ENCODE measurements at places on chromosomes 2 and 18.
A peak's percentile ranks its signal among the peaks of the same experiment; 100 is the strongest.

DNA sequence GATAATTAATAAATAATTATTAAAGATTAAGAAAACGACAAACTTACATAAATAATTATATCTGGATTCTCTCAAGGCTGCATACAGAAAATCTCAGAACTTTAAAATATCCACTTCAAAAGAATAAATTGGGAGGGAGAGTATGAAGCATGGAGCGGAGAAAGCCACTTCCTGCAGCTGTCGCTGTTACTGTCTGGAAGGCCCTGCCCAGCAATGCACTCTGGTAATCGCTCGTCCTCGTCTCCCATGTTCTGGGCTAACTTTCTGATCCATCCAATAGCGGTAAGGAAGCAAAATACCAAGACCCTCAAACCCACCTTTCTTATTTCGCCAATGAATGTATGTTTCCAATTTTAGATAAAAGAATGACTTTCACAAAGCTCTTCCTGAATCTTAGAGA is 26.7 kb downstream of the CYRIA start:
- DNase-seq, result no peak

GRCh38 chr2:143123911-143124310 is 5.3 kb upstream of the ARHGAP15 start:
- no peak for DNase-seq

- DNase-seq, result no peak
Observed at GRCh38 chr2:68853035-68853434, 18.2 kb downstream of the BMP10 start.

GRCh38 chr2:10971888-10972260 is 60.1 kb downstream of the KCNF1 start:
- DNase-seq, result no peak

- no peak for DNase-seq
Observed at GRCh38 chr2:241273210-241274020, 42.1 kb downstream of the HDLBP start.

DNA sequence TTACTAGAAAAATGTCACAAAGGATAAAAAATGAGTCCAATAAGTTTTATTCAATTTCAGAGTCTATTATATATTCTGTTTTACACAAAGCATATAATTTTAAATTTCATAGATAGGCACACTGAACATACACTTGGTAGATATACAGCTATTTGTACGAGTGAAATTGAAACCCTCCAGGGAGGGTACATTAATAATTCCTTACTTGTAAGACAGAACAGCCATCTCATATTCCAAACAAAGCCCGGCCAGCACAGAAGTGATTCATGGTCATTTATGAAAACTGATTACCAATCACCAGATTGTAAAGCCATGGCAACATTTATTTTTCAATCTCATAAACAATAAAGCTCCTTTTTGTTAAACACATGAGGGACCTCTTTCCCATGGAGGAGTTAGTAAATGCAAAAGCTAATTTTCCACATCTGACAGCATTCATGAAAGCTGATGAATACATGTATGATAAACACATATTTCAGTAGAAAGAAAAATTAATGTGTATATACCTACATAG is 190.6 kb downstream of the TDRD15 start:
- DNase-seq, result no peak

- peak; percentile 76 for DNase-seq
Observed at GRCh38 chr2:203340791-203341487, 12.7 kb downstream of the ABI2 start.

DNA sequence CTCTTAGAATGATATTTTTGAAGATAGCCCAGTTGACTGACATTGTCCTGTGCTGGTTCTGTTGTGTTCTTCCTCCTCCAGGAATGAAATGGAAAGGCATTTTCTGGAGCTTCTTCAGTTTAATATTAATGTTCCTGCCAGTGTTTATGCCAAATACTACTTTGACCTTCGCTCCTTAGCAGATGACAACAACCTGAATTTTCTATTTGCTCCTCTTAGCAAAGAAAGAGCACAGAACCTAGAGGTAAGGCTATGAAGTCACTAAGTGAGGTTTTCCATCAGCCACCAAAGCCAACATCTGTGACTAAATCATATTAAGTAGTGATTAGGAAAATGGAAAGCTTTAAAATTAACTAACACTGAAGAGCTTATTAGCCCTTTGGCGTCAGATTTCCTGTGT is 18.8 kb downstream of the FZD5 start:
- DNase-seq, result no peak

DNA sequence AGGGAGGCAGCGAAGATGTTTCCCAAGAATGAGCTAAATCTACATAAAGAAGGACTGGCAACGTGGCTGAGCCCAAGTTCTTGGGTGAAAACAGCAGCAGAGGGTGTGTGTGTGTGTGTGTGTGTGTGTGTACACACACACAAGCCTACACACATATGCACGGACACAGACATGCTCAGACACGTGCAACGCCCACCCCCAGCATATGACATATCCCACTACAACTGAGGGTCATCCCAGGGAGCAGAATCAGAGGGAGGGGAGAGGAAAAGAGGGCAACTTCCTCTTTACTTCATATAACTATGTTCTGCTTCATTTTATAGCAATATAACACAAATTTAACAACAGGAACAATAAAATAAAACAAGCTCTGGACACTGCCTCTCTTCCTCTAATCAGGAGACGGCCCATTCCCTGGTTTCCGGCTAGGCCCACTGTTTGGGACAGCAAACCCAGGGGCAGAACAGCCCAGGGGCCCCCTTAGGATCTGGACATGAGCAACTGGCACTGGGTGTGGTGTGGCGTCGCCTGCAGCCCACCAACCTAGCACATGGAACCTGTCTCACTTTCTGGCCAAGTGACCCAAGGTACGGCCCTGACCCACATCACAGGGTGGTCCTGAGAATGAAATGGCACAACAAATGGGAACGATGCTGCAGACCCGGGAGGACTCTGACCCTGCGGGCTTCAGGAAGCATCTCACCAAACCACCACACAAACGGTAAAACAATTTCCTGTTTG is 25.0 kb downstream of the FAM178B start:
- no peak for DNase-seq

GRCh38 chr2:23721454-23721826 is 205.5 kb downstream of the ATAD2B start:
- DNase-seq, result no peak

- no peak for DNase-seq
Observed at GRCh38 chr18:58520969-58521368, 107.9 kb downstream of the ALPK2 start.

DNA sequence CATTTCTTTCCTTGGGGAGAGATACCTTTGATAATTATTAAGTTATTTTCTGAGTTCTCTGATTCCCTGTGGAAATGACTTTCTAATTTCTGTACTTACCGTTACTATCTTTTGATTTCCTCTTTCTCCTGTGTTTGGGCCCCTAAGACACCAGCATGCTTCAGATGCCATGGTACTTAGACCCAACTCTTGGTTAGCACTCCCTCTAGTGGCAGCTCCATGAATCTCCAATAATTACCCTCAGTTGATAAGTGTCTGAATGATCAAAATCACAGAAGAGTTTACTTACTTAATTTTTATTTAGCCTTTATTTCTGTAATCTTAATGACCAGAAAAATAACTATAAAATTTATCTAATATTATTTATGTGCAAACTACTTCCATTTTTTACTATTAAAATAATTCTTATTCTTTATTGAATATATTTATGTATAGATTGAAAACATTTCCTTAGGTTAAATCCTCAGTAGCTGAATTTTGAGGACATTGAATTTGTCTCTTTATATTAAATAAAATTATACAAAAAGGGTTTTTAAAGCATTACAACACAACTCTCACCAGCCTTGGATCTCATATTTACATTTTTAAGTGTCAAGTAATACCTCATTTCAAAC is 300.4 kb downstream of the KCNS3 start:
- DNase-seq, result peak; percentile 75

Measured in GM03348 (cell line).